Fibroblast of skin of left quadriceps (primary cell): ENCODE measurements at places on chromosomes 2 and 18.
A peak's percentile ranks its signal among the peaks of the same experiment; 100 is the strongest.

DNA sequence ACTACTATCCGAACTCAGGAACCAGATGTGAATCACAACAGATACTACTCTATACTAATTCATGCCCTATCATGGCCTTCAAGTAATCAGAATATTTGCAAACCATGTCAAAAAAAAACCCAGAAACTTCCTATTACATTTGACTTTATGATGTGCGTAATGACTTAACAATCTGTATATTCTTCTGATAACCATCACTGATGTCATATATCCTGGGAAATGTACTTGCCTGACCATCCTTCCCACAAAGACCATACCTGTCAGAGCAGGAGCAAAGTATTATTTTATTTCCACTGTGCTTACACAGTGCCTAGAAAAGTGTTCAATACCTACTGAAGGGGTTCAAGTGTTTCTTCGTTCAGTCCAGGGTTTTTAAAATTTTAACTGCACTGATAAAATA, 27.5 kb downstream of the PPP4R1 start:
- DNase-seq = no peak

DNA sequence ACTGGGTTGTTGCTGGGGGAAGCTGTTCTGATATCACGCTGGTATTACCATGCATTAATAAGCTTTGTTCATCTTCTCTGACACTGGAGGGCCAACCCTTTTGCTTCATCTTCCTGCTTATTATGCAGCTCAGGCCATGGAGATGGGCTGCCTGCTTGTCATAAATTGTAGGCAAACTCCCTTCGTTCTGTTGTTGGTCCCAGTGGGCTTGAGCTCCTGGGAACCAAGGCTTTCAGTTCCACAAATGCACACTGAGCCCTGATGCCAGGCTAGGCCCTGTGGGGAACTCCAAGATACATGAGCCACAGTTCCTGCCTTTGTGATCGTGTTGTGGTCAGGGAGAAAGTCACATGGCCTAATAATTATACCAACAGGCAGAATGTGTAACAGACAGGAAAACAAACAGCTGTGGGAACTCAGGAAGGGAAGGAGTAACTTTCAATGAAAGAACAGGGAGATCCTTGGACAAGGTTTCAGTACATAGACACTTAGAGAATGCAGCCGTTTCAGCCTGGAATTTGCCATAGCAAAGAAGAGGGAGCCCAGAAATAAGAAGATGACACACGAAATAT, 49.0 kb upstream of the BCL2L11 start:
- peak; percentile 10 for DNase-seq

DNA sequence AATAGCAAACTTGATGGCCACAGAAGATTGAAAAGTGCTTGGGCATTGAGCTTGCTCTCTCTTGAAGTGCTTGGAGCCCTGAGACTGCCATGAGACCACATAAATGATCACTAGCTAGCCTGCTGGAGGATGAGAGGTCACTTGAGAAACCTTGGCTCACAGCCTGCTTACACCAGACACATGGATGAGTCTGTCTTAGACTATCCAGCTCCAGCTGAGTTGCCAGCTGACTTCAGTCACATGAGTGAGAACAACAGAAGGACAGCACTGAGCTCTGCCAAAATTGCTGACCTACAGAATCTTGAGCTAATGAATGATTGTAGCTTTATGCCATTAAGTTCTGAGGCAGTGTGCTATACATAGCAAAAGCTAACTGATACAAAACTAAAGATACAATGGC, 18.1 kb downstream of the NABP1 start:
- DNase-seq = no peak

DNA sequence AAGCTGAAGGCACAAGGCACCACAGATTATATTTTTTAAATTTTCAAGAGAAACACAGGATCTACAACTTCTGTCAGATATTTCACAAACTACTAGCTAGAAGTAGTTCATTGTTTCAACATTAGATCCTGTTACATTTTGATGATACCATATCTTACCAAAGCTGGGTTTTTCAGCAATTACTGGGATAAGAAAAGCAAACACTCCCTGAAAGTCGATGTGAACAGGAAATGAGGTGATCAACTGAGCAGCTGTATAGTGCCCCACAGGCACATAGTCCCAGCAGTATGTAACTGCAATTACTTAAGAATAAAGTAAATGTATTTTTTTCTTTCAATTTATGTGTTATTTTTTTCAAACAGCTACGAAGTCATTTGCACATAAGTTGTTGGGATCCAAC, 103.5 kb downstream of the DNER start:
- no peak for DNase-seq

GRCh38 chr2:16728351-16729136, 62.9 kb upstream of the CYRIA start:
- no peak for DNase-seq

DNA sequence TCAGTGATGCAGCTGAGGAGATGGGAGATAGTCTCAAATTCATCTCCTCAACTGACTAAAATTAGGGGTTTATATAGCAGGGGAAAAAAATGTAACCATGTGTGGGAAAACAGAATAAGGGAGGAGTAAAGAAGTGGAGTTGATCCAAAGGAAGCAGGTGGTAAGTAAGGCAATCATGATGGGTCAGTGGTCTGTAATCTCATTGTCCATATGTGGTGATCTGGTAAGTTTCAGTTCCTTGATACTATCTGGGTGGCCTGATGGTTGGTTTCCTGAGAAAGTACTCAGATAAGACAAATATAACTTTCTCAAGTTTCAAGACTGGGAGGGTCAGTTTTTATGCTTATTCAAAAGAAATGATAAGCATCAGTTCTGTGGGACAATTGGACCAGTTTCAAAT, 312.3 kb upstream of the KCNJ3 start:
- no peak for DNase-seq

DNA sequence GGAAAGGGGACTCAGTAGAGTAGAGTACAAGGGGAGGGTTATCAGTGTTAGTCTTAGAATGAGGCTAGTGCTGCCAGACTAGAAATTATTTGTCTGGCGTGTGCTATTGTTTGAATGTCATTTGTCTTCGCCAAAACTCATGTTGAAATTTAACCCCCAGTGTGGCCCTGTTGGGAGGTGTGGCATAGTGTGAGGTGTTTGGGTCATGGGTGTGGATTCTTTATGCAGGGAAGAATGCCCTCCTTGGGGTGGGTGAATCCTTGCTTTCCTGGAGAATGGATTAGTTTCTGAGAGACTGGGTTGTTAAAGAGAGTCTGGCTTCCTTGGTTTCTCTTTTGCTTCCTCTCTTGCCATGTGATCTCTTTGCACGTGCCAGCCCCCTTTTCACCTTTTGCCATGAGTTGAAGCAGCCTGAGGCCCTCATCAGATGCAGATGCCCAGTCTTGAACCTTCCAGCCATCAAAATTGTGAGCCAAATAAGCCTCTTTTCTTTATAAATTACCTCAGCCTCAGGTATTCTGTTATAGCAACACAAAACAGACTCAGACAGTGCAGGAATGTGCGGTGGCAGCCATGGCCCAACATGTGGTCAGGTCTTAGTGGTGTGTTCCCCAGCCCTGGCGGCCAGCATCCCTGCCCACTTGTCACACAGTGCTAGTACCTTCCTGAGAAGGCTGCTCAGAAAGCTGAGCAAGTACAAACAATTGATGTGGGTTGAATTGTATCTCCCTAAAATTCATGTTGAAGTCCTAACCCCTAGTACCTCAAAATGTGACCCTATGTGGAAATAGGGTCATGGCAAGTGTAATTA, 48.4 kb upstream of the NAB1 start:
- no peak for DNase-seq

GRCh38 chr2:70979626-70980025, 1.2 kb downstream of the ANKRD53 start:
- no peak for DNase-seq

DNA sequence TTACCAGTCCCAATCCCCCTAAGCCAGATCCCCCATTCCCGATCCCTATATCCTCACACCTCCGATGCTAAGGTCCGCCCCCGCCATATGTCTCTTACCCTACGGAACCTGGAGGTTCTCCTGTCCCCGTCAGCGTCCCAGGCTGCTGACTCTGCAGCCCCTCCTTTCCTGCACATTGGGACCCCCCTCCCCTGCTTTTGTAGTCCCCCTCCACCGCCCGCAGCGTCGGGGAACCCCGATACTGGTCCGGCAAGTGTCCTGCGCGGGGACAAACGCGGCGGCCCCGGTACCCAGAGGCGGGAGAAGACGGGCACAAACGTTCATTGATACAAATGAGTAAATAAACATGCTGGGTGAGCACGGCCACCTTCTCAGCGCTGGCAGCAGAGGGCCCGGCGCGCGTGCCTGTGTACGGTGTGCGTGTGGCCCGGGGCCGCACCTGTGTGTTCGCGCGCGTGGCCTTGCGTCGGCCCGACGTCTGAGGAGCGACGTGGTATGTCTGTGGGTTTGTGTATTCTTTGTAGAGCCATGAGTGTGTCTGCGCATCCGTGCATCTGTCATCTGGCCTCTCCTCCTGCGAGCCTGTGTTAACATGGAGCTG, 2.0 kb upstream of the CYP26B1 start:
- no peak for DNase-seq

DNA sequence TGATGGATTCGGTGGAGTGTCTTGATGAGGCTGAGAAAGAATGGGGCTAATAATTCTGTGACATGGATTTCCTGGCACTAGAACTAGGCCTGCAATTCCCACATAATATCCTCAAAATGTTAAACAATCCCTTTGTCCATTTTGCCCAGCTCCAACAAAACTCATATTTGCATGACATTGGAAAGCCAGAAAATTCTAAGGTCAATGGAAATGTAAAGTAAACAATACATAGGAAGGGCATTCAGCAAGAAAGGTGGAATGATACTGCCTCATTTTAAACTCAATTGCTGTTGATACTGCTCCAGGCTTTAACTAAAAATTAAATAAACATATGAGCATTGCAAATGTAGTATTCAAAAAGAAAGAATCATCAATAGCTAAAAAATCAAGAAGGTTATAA, 434.8 kb upstream of the SLC8A1 start:
- DNase-seq = no peak

DNA sequence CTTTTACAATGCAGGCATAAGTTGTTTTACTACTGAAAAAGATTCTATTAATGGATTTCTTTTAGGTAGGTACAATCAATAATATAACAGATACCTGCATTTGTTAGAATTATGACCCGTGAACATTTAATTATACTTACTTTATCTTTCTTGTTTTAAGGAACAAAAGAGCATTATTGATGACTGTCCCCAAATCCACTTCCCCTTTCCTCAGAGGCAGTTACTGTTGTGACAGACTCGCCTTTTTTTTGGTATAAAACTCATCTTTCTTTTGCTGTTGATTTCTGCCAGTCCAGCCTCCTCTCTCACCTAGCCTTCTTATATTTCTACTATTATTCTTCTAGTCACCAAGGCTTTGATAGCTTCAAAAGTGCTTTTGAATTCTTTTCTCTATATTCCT, 12.1 kb downstream of the ACTR3 start:
- no peak for DNase-seq

DNA sequence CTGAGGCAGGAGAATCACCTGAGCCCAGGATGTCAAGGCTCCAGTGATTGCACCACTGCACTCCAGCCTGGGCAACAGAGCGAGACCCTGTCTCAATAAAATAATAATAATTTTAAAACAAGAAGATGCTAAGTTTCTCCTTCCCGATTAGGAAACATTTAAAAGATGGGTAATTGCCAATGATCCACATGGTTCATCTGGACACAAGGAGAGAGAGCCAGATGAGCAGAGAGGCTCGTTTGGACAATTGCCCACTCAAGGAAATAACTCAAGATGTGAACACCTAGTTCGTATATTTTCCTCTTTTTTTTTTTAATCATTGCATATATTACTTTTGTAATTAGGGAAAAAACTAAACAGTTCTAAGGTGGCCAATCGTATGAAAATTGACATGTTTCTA, 3.6 kb upstream of the ACTG2 start:
- DNase-seq = no peak

GRCh38 chr2:2828774-2829368, 497.8 kb upstream of the MYT1L start:
- DNase-seq = no peak

GRCh38 chr2:23568626-23569190, 183.7 kb downstream of the KLHL29 start:
- DNase-seq = no peak

DNA sequence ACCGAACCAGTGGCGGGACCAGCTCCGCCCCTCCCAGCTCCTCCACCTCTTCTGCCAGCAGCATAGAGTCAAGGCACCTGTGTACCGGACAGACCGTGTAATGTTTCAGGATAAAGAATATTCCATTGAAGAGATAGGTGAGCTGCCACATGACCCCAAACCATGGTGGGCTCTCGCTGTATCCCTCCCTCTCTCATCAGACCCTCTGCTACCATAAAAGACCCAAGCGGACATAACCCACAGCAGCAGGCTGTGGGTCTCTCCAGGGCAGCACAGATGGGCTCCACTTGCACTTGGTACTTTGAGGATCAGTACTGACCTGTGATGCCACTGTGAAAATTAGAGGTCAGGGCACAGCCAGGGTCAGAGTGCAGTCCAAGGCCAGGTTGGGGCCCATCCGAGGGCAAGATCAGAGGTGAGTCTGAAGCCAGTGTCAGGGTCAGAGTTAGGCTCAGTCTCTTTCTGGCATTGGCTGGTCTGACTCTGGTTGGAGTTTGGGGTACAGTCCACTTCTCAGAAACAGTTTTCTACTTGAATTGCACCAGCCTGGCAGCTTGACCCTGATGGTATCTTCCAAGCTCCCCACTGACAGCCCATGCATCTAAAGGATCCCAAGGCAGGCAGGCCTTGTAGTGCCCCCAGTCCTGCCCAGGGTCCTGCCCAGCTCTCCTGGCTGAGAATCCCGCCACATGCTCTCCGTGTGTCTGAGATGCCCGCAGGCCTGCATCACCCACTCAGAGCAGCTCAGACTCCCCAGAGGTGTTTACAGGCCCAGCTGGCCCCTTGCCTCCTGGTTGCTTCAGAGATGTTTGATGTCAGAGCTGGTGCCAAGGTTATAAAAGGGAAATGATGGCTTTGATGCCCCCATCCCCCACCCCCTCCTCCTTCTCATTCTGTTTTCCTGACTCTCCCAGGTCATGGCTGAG, 212.1 kb downstream of the DYSF start:
- DNase-seq = no peak

GRCh38 chr2:73856214-73856613, 27.5 kb downstream of the STAMBP start:
- peak; percentile 92 for DNase-seq

- no peak for DNase-seq
These were observed 53.0 kb upstream of the CYP20A1 start for GRCh38 chr2:203185864-203186263.

GRCh38 chr2:133844214-133844892, 276.1 kb upstream of the NCKAP5 start:
- peak; percentile 69 for DNase-seq

GRCh38 chr2:124898827-124899226, 873.7 kb downstream of the CNTNAP5 start:
- no peak for DNase-seq

DNA sequence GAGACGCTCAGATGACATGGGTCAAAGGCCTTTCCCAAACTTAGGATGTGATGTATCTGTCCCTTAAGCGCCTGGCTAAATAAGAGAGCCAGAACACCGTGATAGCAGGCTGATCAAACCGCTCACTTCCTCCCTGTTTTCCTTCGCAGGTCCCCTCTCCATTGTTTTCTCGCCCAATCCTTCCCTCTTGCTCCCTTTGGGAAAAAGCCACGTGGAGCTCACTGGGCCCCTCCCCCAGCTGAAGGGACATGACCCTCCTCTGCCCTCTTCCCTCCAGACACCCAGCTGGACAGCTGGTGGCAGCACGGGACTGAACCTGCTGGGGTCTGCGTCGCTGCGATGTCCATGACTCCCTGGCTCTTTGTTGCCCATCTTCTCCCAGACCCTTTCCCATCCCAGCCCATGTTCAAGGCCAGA, 201.7 kb downstream of the TNS1 start:
- no peak for DNase-seq

- DNase-seq = peak; percentile 5
These were observed 24.8 kb upstream of the ZNF638 start for GRCh38 chr2:71306762-71307161.
